ENCODE measurements at places on chromosomes 11 and 22.

- peak; percentile 69 for DNase-seq
These were observed 816 bp downstream of the PDE3B start for GRCh38 chr11:14644226-14645014.

DNA sequence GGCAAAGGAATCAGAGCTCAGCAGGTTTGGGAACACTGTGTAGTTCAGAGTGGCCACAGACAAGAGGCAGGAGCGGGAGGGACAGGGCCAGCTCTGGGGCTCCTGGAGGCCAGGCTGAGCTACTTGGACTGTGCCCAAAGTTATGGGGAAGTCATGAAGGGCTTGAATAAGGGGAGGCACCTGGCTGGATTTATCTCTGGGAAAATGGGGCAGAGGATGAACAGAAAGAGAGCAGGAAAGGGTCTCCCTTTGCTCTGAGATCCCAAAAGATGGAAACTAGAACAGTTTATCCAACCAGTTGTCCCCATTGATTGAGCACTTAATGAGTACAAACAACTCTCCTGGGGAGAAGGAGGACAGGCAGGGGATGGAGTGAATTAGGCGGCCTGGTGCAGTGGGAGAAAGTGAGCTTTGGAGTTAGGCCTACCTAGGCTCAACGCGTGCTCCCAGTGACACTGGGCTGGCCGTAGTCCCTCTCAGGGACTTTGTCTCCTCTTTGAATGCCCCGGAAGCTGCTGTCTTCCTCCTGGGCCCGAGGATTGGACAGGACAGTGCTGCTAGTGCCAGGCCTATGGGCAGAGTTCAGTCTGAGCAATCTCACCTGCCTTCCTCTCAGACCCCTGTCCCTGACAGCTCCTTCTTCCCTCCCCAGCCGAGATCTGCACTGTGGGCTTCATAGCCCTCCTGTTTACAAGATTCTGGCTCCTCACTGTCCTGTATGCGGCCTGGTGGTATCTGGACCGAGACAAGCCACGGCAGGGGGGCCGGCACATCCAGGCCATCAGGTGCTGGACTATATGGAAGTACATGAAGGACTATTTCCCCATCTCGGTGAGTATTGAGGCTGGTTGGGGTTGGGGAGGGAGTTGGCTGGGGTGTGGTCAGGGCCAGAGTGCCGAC is 2.0 kb downstream of the MOGAT2 start:
- DNase-seq, result no peak

DNA sequence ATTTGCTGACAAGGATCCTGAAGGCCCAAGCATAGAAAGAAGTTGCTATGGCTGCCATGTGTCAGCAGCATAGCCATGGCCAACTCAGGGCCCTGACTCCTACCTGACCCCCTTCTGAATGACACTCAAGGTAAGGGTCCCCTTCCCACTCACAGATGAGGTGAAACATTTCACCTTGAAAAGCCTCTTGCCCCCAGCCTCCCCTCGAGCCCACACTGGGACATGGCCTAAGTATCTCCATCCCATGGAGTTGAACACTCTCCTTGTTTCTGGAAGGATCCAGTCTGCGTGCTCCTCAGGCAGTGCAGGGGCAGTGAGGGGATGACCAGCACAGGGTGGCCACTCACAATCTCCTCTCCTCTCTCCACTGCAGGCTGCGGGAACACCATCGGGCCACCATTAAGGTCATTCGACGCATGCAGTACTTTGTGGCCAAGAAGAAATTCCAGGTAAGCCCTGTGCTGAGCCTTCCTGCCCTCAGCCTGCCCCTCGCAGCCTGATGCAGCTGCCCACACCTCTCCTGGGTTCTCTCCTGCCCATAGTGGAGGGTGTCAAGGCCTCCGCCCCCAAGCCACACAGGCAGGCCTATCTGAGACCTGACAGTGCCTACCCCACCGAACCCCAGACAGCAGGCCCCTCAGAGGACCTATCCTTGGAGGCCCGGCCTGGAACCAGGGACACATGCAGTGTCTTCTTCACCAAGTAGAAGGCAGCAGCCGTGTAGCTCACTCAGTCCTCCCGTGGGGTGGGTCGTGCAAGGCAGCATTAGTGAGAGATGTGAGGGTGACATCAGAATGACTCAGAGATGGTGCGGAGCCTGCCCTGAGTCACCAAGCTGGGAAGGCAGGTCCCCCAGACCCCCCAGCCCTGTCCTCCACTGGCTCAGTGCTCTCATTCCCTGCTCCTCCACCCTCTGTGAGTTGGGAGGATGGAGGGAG is 68.9 kb upstream of the KCNQ1OT1 start:
- DNase-seq, result no peak

GRCh38 chr22:41518048-41518347 is 26.3 kb downstream of the POLR3H start:
- DNase-seq, result no peak

DNA sequence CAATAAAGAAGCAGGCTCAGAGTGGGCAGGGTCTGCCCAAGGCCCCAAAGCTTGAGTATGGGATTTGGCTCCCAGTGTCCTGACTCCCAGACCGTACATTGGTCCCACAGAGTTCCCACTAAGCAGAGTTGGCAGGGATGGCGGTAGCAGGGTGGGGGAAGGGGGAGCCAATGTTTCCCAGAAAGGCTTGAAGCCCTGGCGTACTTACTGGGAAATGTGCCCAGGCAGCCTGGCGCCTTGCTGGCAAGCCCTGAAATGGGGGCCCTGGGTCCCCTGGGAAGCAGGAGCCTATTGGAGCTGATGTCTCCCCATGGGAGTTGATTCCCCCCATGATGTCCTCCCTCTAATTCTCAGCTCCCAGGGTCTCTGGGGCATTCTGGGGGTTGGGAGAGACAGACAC is 9.3 kb downstream of the ARHGEF17 start:
- no peak for DNase-seq

GRCh38 chr11:47156333-47156732 is 20.3 kb downstream of the ARFGAP2 start:
- DNase-seq, result no peak

GRCh38 chr11:8020244-8020597 is 33.1 kb downstream of the EIF3F start:
- no peak for DNase-seq

DNA sequence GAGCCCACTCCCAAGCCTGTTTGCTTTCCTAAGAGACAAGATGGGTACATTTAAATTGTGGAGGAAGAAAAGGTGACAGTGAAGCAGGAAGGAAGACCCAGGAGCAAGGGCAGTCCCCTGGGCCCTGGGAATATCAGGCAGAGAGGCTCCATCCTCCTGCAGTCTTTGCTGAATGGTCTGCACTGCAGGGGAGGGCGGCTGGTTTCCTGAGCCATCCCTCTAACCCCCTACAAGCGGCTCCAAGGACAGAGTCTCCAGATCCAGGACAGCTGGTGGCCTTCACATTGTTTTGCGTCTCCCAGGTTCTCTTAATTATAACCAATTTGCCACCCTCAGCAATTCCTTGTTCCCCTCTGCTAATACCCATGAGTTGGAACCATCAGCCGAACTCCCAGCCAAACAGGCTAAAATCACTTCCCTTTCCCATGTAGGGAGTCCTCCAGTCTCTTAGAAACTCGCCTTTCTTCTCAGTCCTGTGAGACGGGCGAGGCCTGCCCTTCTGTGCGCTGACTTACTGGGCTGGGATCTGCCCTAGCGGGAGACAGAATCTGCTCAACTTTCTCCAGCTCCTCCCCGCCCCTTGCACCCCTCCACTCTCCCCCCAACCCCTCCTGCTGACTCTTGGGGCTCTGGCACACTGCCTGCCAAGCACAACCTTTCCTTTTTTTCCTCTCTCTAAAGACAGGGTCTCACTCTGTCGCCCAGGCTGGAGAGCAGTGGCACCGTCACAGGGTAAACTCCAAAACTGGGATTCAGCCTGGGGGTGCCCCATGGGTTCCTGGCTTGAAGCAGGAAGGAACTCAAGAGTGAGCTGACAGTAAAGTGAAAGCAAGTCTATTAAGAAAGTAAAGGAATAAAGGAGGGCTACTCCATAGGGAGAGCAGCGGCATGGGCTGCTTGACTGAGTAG is 53.4 kb upstream of the EMID1 start:
- no peak for DNase-seq

GRCh38 chr11:9761441-9761945 is 97.6 kb downstream of the SWAP70 start:
- no peak for DNase-seq

- no peak for DNase-seq
These were observed 6.0 kb downstream of the PKNOX2 start for GRCh38 chr11:125170510-125171031.

DNA sequence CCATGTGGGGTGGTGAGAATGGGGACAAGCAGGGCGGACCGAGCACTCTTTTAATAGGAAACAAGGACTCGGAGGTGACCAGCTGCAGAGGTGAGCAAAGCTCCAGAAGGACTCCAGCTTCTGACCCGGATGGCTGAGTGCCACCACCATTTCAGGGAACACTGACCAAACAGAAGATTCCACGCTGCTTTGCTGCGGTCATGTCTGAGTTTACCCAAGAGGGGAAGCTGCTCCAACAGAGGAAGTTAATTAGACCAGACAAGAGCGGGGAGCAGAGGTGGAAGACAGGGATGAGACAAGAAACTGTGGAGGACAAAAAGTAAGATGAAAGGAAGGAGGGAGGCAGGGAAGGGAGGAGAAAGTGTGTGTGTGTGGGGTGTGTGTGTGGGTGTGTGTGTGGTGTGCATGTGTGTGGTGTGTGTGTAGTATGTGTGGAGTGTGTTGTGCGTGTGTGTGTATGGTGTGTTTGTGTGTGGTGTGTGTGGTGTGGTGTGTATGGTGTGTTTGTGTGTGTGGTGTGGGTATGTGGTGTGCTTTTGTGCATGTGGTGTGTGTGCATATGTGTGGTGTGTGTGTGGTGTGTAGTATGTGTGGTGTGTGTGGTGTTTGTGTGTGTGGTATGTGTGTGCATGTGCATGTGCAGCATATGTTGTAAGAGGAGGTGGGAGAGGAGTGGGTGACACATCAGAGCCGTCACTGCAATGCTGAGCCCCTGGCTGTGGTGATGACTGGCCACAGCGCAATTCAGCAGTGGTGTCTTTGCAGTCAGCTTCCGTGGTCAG is 82.2 kb upstream of the AKIP1 start:
- no peak for DNase-seq

DNA sequence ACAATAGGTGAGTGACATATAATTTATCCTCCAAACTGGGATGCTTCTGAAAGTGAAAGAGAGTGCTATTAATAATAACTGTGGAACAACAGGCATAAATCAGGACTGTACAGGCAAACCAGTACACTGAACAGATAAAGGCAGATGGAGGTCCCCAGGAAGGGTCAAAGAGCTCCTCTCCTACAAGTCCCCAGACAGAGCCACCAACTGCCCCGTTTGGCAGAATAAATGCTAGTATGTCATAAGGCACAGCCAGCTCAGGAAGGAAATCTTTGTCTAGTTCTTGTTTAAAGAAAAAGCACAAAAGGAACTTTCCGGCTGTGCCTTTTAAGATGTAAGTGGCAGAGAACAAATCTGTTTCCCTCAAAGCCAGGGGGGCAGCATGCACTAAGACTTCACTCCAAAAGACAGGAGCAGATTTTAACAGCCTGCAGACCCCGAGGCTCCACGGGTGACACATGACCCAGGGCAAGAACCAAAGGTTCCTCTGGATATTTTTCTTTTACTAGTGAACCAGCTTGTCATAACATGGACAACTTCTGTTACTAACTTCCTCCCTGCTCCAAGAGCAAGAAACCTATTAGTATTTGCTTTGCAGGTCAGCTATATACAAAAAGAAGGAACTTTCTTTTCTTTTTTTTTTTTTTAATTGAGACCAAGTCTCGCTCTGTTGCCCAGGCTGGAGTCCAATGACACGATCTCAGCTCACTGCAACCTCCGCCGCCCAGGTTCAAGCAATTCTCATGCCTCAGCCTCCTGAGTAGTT is 50.2 kb downstream of the MYH9 start:
- DNase-seq, result no peak

DNA sequence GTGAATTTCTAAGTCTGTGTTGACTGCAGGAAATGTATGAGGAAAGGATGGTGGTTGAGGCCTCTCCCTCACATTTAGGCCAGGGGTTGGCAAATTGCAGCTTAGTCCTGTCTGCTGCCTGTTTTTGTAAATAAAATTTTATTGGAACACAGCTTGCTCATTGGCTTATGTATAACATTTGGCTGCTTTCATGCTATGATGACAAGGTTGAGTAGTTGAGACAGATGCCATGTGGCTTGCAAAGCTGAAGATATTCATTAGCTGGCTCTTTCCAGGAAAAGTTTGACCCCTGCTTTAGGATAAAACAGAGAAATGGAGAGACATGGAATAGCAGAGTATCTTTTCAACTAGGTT is 46.2 kb downstream of the BCR start:
- no peak for DNase-seq

DNA sequence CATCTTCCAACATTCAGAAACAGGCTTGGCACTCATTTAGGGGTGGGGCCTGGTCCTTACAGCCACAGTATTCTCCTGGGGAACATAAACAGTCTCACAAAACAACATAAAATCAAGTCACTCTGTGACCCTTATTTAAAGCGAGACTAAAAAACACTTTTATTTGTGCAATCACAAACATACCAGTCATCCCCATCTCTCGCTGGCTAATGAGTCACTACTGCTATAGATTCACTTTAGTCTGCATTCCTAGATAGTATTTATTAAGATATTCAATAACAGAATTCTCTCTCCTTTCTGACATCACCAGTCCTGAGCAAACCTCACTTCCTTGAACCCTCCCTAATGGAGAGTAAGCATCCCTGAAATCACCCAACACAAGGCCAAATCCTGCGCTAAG is 68.0 kb downstream of the ZBTB44 start:
- no peak for DNase-seq

DNA sequence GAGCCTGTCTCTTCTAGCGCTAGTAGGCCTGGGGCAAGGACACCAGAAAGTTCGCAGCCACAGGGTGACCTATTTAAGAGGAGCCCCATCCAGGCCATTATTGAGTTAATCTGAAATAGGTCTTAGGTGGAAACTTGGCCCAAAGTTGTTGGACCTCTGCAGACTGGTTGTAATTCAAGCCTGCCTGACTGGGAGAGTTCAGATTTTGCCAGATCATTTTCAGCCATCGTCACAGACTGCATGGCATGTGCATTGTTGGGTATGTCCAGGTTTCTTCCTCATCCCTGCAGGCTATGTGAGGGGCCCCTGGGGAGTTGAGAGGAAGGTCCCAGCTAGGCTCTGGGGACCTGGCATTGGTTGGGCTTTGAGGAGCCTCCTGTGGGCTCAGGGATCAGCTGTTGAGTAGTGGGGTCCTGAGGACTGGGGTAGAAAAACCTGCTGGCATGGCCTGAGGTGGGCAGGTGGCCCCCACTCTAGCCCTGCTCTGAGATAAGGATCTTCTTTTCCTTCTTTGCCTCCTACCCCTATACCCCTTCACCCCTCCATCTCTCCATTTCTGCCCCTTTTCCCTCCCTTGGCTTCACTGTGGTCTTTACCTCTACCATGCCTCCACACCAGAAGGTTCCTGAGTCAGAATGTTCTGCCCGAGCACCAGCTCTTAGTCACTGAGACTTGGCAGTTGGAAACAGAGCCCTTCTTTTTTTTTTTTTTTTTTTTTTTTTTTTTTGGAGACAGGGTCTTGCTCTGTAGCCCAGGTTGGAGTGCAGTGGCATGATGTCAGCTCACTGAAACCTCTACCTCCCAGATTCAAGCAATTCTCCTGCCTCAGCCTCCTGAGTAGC is 112.7 kb downstream of the MORC2 start:
- no peak for DNase-seq
